ENCODE measurements at places on chromosomes 5 and 9. TPM values are rescaled to one million over a fixed set of nuclear protein-coding genes. Genes with fewer than 3 reads are reported as not detected.

ADGRD2 gene
- not detected for total RNA-seq

FRRS1L gene
- not detected for total RNA-seq

GABRG2 gene
- not detected for total RNA-seq

GPR150 gene
- total RNA-seq, result 0.22 TPM

PCDHB15 gene
- 1.4 TPM for total RNA-seq

SPATA31C1 gene
- total RNA-seq, result not detected

UBLCP1 gene
- total RNA-seq, result 9.3 TPM

DNA sequence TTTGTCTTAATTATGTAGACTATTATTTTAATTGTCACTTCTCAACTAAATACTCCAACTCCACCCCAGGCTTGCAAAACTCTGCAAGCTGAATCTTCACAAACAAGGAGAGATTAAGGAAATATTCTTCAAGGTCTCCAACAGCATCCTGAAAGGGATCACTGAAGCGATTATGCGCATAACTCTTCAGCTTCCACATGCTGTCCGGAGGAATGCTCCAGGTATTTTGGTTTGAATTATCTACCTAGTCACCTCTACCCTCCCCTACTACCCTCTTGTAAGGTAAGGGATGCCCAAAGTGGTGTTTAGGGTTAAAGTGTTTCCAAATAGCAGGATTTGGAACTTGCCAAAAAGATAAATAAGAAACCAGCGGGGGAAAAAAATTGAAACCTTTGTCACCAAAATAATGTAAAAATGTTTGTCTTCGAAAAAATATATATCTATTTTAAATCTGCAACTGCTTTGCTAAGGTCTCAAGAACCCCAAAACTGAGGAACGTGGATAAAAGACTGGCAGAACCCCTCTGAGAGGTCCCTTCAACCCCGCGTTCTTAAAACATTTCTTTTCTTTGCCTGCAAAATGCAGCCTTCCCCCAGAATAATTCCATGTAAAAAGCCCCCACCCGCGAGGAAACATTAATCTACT lies 11.6 kb downstream of the PTCH1 start:
- no peak for DNase-seq

DNA sequence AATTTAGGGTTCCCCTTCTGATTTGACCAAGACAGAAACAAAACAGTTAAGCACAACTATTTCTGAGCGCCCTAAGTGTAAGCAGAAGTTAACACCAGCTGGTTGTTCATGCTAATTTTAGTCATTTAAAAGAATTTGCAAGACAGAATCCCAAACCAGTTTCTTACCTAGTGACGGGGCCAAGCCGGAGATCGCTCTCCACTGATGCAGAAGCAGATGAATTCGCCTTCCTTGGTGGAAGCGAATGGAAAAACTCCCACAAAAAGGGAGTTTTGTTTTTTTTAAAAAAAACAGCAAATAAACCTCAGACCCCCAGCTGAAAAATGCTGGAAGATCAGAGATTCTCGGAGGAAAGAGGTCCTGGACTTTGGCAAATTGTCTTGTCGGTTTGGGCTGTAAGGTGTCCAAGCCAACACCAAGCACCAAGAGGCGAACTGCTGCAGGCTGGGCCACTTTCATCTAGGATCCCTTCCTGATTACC lies 47.4 kb upstream of the GLDC start:
- DNase-seq, result no peak

GRCh38 chr9:37144762-37145161 lies 24.4 kb downstream of the ZCCHC7 start:
- DNase-seq, result peak; percentile 48

- no peak for DNase-seq
Measured at GRCh38 chr5:51138164-51138563, 245.1 kb upstream of the ISL1 start.

DNA sequence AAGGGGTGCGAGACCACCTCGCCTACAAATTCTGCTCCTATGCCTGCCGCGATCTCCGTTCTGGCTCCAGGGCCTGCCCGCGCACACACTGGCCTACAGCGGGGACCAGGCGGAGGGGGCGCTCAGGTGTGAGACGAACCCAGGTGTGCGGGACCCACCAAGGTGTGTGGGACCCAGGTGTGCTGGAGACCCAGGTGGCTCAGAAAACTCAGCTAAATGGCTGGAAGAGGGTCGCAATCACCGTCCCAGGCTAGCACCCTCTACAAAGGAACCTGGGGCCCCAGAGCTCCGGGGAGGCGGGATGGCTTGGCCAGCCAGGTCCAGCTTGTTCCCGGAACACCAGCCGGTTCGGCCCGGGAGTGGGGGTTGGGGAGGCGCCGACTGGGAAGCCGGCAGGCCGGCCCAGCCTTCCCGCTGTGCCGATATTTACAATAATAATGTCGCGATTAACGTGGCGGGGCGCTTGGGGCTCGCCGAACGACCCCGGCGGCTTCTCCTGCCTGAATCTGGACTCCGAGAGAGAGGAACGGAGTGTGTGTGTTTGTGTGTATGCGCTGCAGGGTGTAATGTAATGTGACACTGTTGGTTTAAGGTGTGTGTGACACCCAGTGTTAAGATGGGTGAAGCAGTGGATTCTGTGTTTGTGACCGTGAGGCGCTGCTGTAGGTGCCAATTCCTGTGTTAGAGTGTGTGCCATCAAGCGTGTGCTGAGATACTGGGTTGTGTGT lies 1.4 kb downstream of the PCDH1 start:
- peak; percentile 16 for DNase-seq

DNA sequence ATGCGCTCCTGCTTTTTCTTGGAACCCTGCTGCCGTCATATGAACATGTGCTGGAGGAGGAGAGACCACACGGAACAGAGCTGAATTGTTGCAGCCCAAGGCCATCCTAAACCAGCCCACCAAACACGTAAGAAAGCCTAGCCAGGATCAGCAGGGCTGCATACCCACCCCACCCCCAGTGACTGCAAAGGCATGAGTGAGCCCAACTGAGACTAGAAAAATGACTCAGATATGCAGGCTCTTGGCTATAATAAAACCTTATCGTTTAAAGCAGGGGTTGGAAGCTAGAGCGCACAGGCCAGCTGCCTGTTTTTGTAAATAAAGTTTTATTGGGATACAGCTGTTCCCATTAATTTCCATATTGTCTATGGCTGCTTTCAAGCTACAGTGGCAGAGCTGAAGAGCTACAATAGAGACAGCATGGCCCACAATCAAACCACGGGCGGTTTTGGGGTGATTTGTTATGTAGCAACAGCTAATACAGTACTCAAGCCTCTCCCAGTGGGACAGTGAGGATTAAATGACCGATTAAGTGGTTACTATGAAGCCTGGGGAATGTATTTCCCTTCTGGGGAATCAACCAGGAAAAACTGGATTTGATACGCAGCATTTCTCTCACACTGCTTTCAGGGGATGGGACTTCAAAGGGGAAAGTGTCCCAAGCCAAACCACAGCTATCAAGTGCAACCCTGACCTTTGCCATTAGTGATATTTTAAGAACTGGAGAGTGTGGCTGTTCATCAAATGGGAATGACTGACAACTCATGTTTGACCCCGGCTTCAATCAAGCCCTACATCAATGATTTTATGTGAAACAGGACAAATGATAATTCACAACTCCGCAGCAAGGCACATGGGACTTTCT lies 6.3 kb downstream of the SHB start:
- DNase-seq, result peak; percentile 41

GRCh38 chr9:114905170-114905940 lies 25.0 kb downstream of the TNFSF8 start:
- DNase-seq, result no peak

GRCh38 chr5:122492675-122493074 lies 180.6 kb downstream of the SNCAIP start:
- no peak for DNase-seq

DNA sequence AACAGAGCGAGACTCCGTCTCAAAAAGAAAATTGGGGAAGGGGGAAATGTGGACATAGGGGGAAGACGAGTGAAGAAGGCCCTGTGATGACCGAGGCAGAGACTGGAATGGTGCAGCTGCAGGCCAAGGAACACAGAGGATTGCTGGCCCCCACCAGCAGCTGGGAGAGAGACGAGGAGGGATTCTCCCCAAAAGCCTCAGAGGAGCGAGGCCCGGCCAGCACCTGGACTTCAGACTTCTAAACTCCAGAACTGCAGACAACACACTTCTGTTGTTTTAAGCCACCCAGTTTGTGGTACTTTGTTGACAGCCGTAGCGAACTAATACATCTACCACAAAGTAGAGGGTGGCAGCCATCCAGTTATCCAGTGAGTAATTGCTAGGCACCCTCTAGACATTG lies 124.6 kb downstream of the ATPSCKMT start:
- no peak for DNase-seq

DNA sequence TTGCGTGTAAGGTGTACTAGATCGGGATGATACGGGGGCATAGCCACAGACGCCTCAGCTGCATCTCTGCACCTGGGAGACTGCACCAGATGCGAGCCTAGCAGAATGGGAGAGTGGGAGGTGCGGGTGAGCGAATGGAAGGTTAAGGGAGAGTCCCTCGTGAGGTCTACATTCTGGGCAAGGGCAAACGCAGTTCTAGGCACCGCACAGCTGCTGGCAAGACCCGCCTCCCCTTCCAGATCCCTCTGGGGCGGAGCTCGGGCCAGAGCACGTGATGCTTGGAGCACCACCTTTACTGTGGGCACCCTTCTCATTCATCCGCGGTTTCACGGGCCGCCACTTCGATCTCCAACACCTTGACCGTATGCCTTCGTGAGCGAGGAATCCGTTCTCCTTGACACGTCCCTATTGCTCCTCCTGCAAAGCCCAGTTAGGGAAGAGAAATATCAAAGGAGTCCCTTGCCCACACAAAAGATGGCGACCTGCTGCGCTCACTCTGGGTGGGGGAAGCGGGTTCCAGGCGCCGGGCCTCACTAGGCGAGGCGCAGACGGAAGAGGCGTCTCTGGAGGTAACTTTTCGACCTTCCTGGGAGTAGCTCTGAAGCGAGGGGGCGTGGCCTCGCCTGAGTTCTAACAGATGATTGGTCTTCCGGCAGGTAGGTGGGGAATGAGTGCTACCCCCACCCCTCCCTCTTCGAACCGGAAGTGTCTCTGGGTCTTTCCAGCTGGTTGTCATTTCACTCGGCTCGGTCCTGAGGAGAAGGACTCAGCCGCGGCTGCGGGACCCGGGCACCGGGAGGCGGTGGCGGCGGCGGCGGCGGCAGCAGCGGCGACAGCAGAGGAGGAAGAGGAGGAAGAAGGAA lies at the start of gene CPEB4:
CPEB4 (plus strand) TSS at position 740 of the 863 bp plus-strand sequence. CDS start 1,385 bp downstream, outside the sequence.
- DNase-seq, result peak; percentile 100

- no peak for DNase-seq
Measured at GRCh38 chr5:2562036-2562435, 189.4 kb downstream of the IRX2 start.

- DNase-seq, result no peak
Measured at GRCh38 chr5:71817891-71818290, 98.8 kb downstream of the CARTPT start.

DNA sequence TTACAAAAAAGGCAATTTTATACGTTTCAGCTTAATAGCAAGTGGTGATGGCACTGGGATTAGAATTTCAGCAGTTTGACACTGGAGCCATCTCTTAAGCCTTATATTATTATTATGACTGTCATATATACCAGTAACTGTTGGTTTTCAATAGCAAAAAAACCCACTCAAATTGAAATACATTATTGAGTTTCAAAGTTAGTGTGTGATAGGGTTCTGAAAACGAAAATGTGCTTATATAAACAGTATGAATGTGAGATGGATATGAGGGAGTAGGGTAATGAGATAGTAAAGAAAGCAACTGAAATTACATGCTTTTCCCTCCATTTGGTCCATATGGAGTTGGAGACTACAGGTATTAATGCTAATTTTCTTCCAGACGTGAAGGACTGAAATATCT lies 68.6 kb upstream of the ACTBL2 start:
- DNase-seq, result no peak

DNA sequence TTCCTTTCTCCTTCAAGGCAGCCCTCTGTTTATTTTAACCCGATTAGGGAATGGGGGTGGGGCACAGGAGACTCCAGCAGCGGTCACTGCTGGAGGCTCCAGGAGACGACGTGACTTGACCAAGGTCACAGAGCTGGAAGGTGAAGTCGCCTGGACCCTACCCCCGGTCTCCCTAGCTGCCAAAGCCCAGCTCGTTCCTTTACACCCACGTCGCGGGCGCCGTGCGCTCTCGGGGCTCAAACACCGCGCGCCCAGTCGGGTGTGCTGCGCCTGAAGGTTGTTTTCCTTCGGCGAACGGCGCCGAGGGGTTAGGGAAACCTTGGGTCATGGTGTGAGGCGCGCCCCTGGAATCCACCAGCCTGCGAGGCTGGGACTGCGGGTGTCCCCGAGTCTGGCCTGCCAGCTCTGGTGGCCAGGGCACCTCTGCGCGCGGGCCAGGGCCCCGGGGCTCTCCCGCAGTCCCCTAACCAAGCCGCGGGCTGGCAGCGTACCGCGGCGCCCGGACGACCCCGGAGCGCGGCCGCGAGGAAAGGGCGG lies 747 bp upstream of the UNC5A start:
- no peak for DNase-seq

Measured in lung microvascular endothelial cell (primary cell).